ENCODE measurements at places on chromosomes 6 and 20.

DNA sequence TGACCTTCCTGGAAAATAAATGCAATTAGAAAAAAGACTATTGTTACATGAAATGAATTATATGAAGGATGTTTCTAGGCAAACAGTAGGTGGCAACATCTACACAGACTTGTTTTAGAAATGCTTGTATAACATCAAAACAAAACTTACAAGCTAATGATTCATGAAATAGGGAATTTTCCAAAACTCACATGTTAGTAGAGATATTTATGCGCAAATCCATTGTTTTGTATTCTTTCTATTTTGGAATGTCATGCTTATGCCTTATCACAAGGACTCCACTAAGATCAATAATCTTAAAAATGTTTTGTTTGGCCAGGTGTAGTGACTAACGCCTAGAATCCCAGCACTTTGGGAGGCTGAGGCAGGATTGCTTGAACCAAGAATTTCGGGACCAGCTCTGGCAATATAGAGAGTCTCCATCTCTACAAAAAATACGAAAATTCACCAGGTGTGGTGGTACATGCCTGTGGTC, 32.3 kb upstream of the LGSN start:
- no peak for DNase-seq

GRCh38 chr20:4607287-4607713, 114.4 kb upstream of the PRND start:
- DNase-seq: peak; percentile 44

- no peak for DNase-seq
Observed at GRCh38 chr6:129981598-129981997, 36.8 kb upstream of the L3MBTL3 start.

GRCh38 chr20:63264519-63264918, 8.1 kb upstream of the ARFGAP1 start:
- DNase-seq: no peak

- DNase-seq: peak; percentile 83
Observed at GRCh38 chr20:63626424-63627128, at the start of gene GMEB2. Gene GMEB2 (minus strand): TSS chr20:63627101. CDS start chr20:63619397, 7,704 bp downstream.

DNA sequence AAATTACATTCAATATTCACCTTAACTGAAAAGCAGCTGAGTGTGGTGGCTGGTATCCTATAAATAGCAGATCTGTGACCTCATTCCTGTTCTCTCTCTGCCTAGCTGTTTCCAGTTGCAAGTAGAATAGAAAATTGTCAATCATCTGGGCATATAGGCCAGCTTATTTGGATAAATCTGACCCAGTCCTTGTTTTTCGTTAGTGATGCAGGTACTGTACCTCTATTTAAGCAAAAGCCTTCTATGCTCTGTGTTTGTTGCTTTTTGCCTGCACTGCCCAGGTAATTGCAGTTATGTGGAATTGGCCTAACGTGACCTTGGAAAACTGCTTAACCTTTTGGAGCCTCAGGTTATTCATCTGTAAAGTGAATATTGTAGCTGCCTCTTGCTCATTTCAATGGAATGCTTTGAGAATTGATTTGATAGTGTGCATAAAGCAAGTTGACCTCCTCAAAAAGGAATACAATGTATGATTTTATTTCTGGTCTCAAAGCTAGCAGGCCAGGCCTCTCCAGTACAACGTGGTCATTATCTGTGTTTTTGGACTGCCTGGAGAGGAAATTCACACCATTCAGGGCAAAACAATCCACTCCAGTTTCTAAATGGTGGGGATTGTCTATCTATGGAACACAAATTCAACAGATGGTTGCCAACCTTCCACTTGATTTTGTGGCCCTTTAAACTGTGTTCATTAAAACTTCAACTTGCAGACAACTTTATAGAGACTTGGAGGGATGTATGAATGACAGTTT, 508.7 kb upstream of the CITED2 start:
- DNase-seq: no peak

GRCh38 chr6:44976677-44977641, 351.2 kb upstream of the RUNX2 start:
- DNase-seq: no peak

DNA sequence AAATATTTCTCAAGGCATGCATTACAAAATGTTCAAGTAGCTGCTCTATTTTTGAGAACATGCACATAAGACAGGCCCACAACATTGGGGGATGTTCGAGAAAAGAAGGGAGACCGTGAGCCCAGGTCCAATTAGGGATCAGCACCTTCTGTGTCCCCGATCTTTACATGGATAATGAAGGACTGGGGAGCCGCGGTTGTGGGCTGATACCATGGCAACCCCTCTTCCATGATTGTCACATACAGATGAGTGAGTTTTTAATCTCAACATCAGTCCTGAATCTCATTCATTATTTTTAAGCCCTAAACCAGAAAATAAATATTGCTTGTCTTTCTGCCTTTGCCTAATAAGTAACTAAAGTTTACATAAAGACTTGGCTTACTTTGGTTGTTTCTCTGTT, 935.7 kb downstream of the KIF16B start:
- DNase-seq: no peak

DNA sequence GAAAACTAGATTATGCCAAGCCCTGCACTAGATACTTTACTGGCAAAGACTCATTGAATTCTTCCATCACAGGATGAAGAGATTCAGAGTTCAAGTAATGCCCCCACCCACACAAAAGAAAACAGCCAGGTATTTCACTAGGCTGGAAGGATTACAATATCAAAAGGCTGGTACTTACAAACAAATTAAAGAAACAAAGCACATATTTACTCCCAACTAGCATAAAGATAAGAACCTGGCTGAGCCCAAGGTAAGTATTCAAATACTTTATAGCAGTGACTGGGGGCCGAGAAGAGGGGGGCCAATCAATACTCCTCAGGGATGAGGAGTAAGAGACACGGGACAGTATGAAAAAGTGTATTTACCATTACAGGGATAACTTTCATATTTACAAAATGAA, 3.7 kb downstream of the ACOT8 start:
- no peak for DNase-seq

- DNase-seq: peak; percentile 57
Observed at GRCh38 chr6:117449549-117450439, 24.1 kb upstream of the ROS1 start.

DNA sequence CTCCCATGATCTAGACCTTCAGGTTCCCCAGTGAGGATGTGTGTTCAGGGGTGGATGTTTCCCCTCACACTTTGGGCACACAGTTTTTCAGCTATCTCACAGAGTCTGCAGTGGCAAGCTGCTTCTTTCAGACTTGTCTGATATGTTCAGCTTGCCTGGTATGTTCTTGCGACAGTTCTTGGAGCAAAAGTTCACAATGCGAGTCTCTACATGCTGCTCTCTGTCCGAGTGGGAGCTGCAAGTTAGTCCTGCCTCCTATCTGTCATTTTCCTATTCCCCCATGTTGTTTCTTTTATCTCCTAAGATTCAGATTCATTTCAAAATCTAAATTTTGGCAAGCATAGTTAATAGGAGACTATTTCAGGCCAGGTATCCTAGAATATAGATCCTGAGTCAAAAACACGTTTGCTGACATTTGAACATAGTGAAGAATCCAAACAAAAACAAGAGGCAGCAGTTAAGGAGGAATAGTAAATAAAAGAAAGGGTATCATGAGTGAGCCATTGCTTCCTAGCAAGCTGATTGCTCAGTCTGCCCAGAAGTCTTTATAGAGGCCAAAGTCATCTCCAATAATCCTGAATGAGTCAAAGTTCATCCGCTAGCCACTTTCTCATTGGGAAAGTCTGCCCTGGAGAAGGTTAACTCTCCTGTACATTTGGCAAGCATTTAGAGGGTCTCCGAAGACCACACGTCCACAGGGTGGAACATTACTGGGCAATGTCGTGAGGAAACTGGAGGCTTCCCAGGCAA, 140.2 kb upstream of the MOCS1 start:
- no peak for DNase-seq

- DNase-seq: no peak
Observed at GRCh38 chr6:79034865-79035264, 43.2 kb downstream of the PHIP start.

GRCh38 chr6:11232770-11233626, 530 bp upstream of the NEDD9 start:
- DNase-seq: no peak

- DNase-seq: no peak
Observed at GRCh38 chr20:57379263-57379647, 11.9 kb upstream of the RBM38 start.

GRCh38 chr20:15702161-15702560, 871.1 kb downstream of the KIF16B start:
- DNase-seq: no peak

DNA sequence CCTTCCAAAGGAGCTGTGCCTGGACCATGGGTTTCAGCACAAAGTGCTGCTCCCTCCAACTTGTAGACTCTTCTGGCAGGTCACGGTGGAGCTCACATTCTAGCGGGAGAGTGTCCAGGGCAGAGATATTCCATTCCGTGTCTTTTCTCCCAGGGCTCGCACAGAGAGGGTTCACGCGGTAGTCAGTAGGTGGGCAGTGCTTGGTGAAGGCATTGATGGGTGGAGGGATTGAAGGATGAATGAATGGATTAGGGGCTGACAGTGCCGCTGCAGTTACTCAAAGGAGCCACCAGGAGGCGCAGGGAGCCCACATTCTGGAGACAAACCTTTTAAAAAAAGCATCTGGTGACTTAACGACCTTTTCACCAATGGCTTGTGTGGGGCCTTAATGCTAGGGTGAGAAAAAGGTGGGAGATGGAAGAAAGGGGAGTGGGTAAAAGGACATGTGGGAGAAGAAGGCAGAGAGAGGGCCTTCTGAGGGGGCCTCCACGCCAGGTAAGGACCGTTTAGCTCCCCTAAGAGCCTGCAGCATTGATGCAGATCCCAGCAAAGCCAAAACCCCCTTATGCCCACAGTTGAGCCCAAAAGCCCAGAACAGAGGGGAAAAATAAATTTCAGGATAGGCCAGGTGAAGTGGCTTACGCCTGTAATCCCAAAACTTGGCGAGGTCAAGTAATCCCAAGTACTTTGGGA, 17.5 kb upstream of the FAM110A start:
- DNase-seq: no peak

DNA sequence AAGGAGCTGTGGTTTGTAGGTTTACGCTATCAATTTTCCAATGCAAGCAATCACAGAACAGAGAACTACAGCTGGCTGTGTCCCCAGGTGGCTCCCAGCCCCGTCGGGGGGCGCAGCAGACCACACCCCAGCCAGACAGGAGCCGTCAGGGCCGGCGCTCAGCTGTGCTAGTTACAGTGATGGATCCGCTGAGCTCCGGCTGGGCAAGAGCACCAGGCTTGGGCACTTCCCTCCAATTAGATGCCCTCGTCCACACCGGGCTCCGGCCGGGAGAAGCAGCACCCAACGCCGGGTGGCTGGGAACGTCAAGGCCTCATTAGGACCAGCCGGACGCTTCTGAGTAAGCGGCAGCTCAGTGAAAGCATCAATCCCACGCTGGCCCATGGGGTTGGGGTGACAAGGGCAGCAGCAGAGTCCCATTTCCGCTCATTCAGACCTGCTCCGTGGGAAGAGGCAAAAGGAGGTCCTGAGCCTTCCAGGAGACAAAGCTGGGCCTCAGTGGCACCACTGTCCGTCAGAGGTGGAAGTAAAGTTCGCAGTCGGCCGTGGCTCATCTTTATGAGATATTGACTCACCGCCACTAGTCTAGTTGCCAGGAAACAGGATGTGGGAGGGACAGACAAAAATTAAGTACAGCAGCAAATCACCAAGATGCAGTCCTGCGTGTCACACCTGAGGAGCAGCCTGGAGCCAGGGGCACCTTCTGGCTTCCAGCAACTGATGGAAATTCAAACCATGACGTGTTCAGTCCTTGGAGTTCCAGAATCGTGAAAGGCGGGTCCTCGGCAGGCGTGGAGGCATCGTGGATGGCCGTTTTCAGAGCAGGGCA, 164.1 kb downstream of the TAF4 start:
- no peak for DNase-seq

DNA sequence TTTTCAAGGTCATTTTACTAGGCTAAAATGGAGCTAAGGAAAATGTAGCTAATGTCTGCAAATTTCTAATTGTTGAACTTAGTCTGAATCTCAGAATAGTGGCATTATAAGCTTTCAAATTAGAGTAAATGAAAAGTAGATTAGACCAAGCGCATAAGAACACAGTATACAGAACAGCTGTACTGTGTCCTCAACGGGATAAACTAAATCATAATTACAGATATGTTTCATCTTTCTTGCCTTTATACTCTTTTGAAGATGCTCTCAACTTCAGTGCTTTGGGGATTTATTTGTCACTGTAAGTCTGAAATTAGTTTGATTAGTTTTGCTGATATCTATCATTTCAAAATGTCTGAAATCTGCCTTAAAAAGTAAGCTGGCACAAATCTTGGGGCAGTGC, 305.4 kb downstream of the LAMA2 start:
- DNase-seq: no peak

DNA sequence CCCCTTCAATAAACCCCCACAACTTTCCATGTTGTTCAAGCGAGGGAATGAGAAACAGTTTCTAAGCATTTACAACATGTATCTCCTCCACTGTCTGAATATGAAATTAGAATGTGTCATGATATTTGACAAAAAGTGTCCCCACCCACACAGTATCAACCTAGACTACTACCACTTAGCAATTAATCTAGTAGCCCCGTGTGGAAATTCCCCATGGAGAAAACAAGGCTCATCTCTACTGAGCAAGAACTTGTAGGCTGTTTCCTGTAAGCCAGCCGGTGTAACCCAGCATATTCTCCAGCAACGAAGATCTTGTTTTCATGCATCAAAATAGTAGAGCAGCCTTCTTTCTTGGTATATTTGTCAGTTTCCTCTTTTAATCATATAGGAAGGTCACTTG, 115.0 kb downstream of the IRF4 start:
- no peak for DNase-seq

GRCh38 chr6:39102821-39103136, 12.2 kb downstream of the SAYSD1 start:
- DNase-seq: no peak

DNA sequence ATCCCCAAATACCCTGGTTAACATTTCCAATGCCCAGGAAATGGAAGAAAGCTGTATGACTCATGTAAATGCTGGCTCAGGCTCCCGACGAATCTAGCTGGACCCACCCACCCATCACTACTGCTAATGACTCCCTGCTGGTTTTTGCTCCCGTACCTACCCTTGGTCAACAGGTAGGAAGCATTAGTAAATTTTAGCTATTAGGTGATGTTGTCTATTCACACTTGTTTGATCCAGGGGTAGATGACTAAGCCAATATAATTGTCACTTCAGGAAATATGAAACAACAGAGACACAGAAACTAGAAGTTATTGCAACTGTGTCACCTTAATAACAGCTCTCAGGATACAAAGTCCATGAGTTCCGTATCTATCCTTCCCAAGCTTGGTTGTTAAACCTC, 94.4 kb upstream of the BEND6 start:
- DNase-seq: no peak

- no peak for DNase-seq
Observed at GRCh38 chr6:88869263-88870020, 94.0 kb downstream of the RNGTT start.

GRCh38 chr6:76774781-76775384, 688.4 kb downstream of the HTR1B start:
- no peak for DNase-seq

Data from fibroblast of skin of left biceps (primary cell).